ENCODE measurements at places on chromosomes 1 and 21.

DNA sequence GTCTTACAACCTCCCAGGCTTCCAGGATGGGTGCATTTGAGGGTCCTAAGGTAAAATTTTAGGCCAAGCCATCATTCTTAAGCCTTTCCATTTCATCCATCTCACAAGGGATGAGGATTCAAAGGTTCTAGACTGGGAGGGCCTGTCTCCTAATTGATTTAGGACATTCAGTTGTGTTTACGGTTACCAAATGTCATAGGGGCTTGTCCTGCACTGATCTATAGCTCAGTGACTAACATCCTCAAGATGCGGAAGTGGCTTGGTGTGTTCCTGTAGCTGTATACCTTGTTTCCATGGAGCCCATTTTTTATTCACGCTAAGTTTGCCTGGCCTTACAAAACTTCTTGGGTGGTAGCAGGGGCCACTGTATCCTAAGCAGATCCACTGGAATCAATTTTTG, 52.8 kb downstream of the DUSP10 start:
- no peak for DNase-seq

DNA sequence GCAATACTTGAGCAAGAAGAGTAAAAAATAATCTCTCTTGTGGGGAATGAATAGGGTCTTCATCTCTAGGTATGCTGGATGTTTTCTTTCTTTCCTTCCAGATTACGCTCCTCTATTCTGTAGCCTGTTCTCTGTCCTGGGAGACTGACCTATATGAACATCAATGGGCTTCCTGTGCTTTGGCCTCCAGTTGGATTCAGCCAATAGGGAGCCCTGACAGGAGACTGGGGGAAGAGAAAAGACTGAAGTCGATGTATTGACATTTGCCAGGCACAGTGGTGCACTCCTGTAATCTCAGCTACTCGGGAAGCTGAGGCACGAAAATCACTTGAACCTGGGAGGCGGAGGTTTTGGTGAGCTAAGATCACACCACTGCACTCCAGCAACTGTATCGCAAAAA, 17.6 kb downstream of the SEMA6C start:
- DNase-seq: peak; percentile 10

GRCh38 chr21:44653656-44654575, 543 bp downstream of the KRTAP12-4 start:
- DNase-seq: no peak

DNA sequence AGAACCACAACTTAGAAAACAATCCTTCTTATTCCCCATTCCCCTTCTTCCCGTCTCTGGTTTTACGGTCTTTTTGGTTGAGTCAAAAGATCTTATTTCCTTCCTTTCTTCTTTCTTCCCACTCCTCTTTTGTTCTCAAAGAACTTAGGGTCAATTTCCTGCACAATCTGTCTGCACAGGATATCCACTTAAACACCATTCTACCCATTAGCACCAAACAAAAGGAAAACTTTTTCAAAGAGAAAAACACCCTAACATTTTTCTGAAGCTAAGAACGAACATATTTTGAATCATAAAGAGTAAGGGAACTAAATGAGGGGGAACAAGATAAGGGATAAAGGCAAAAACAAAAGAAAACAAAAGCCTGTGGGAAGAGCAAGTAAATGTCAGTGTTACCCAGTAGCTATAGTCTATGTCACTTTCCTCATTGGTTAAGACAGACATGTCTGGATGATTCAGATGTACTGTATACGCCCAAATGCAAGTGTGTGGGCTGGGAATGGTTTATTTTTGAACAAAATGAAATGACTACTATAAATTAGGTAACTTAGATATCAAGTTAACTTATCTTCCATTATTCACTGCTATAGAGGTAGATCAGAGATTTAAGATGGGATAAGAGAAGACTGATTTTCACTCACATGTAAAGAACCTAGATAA, 59.9 kb downstream of the TOR3A start:
- no peak for DNase-seq

GRCh38 chr1:37257646-37258045, 216.7 kb upstream of the ZC3H12A start:
- DNase-seq: no peak

GRCh38 chr1:29555043-29555620, 318.8 kb downstream of the PTPRU start:
- no peak for DNase-seq

GRCh38 chr1:205933671-205934618, 9.3 kb downstream of the SLC26A9 start:
- no peak for DNase-seq

- DNase-seq: no peak
Observed at GRCh38 chr1:41463516-41463915, 21.0 kb downstream of the EDN2 start.

- DNase-seq: peak; percentile 59
Observed at GRCh38 chr1:113388621-113389358, 1.5 kb upstream of the MAGI3 start.

- DNase-seq: no peak
Observed at GRCh38 chr21:25559746-25560145, 47.5 kb downstream of the MRPL39 start.

DNA sequence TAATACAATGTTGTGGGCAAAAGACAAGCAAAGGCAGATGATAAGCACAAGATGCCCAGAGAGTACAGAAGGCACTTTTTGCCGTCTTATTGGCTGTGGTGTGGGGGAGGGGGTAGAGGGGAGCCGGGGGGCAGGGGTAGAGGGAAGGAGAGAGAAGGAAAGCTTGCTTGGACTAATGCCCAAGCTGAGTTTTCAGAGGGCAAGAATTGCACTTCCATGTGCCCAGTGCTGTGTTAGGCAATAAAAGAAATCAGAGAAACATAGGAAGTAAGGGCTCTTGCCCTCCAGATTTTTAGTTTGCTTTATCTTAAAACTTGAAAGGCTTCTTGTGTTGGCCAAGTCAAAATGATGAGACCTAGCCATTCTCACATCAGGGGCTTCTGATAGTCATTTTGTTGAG, 8.3 kb downstream of the S100A12 start:
- no peak for DNase-seq

GRCh38 chr1:94067196-94067595, 53.8 kb downstream of the ABCA4 start:
- no peak for DNase-seq

- no peak for DNase-seq
Observed at GRCh38 chr1:64699327-64699726, 45.5 kb upstream of the RAVER2 start.

DNA sequence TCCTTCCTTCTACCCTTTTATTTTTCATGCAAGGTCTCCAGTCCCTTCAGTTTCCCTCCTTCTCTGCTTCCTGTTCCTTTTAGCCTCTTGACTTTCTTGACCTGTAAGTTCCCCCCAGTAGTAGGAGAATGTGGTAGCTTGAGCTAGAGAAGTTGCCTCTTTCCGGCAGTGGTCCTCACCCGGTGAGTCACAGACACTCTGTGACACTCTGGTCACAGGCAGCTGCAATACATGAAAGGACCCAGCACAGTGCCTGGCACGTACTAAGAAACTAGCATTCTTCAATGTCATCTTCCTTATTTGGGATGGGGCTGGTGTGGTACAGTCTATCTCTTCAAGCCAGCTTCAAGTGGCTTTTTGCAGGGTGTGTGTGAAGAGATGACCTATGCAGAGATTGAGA, 16.0 kb downstream of the PFKFB2 start:
- DNase-seq: no peak

DNA sequence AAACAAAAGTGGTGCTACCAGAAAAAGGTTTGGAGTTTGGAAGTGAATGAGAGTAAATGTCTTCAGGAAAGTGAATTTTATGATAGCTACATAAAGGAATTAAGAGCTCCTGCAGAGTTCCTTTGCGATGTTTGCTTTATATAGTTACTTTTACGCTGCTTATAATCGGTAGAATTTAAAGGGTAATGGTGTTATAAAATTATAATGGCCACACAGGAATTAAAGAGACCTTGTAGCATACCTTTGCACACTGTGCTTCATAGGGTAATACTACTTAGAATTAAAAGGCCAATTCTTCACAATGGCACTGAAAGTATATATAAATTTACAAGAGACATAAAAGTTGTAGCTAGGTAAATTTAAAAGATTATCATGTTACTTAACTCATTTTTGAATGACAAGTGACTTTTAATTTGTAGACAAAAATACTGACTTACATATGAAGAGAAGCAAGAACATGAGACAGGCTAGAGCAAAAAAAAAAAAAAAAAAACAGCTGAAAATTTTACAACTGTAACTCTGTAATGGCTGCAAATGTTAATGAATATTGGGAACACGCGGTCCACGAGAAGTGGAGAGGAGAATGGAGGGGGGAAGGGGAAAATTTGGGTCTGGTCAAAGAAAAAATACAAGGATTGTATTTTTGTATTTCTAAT, 65.9 kb upstream of the LBR start:
- no peak for DNase-seq

GRCh38 chr1:33335020-33335419, 14.1 kb upstream of the A3GALT2 start:
- no peak for DNase-seq

- DNase-seq: no peak
Observed at GRCh38 chr1:175540896-175541645, 202.3 kb downstream of the TNR start.

DNA sequence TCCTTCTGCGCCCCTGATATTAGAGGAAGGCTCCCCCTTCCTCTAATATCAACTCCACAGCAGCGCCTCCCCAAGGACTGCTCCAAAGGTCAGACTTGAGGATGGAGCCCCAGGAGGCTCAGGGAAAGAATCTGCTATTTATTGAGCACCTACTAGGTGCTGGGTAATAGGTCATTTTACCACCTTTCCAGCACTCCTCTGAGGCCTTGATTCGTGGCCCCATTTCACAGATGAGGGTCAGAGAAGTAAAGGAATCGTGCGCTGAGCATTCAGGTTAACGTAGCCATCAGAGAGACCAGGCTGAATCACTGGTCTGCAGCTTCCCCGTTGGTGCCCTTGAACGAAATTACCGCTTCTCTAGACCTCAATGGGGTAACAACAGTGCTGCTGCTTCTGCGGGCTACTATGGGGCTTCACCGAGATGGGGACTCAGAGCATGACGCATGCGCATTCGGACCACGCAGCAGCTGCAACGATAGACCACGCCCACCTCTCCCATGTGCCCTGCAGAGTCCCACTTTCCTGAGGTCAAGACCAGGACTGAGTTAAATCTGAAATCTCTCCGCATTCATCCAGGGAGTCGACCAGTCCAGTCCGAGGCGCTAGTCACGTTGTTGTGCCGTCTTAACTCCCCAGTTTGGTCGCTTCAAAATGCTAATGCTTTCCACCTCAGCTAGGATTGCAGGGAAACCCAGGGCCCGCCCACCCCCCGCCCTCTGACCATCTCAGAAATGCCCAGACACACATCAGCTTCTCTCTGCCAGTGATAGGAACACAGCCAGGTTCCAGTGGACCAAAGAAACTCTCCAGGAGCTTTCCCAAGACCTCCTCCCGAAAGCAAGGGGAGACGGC, 12.9 kb downstream of the CAMK2N1 start:
- no peak for DNase-seq

- DNase-seq: no peak
Observed at GRCh38 chr21:42417533-42417932, 13.8 kb downstream of the UBASH3A start.

GRCh38 chr21:28704746-28705145, 287.9 kb downstream of the LTN1 start:
- DNase-seq: no peak

DNA sequence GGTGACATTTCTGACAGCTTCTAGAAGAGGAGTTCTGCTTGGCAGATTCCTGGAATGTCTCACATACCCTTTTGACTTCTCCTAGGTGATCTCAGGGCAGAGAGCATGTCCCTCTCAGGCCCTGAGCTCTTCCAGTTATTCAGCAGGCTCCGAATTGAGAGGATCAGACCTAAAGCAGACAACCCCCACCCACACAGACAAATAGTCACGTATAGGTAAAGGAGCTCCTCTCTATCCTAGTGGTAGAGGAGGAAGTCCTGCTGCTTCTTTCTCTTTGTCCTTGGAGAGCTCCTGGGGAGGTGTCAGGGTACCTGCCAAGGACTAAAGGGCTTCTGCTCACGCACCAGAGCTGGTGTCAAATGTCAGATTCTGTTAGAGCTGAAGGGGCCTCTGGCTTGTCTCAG, 128.1 kb downstream of the IER5 start:
- DNase-seq: no peak

DNA sequence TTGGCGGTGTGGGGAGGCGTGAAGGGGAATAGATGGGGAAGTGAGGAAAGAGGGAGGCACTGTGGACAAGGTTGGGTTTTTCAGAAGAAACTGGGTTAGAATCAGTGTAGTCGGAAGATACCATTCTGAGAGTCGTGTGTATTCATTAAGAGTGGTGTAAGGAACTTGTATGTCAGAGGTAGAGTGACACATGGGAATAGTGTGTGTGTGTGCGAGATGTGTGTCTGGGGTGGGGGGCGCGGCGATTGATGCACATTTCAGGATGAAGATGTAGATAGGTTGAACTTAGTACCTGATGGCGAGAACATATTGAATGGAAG, 878 bp downstream of the SMG7 start:
- DNase-seq: no peak

- no peak for DNase-seq
Observed at GRCh38 chr1:157831968-157832626, 9.5 kb downstream of the CD5L start.

DNA sequence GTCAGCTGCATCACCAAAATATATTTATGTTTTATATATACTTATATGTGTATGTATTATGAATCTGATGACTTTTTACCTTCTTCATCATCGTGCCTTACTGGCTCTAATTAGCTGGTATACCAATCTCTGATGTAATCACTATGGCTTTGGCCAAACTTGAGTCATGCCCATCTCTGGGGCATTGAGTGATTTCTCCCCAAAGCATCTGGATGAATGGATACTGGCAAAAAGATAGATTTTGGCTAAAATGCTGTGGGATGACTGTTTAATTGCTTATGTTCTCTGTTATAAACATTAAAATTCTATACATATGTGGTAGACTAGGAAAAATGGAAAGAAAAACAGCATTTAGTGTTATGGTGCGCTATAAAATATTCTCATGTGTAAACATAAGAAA, 19.6 kb downstream of the CDKN2C start:
- no peak for DNase-seq

DNA sequence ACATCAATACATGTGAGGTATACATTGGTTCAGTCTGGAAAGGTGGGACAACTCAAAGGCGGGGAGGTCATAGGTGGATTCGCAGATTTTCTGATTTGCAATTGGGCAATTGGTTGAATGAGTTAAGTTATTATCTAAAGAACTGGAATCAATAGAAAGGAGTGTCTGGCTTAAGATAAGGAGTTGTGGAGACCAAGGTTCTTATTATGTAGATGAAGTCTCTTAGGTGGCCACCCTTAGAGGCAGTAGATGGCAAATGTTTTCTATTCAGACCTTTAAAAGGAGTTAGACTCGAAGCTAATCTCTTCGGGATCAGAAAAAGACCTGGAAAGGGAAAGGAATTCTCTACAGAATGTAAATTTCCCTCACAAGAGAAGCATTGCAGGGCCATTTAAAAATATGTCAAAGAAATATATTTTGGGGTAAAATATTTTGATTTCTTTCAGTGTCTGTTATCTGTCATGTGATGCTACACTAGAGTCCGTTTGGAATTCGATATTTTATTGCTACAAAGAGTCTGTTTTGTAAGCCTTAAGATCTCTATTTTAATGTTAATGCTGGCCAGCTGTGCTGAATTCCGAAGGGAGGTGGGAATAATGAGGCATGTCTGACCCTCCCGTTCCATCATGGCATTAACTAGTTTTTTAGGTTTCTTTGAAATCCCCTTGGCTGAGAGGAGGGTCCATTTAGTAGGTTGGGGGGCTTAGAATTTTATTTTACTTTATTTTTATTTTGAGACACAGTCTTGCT, 265.1 kb downstream of the PTPRU start:
- DNase-seq: no peak
